HFFc6 (cell line): ENCODE measurements at places on chromosomes 2 and 18. TPM values are rescaled to one million over a fixed set of nuclear protein-coding genes. Genes with fewer than 3 reads are reported as not detected.

The NCL gene
- total RNA-seq: 491 to 611 TPM (median 503 TPM) in 3 replicates

The DSC2 gene
- total RNA-seq: not detected in 3 replicates

The C1QL2 gene
- not detected in 3 replicates for total RNA-seq

- H3K4me1 ChIP-seq: peaks cover 10% of the 10 kb centered on the region
- H3K36me3 ChIP-seq: no peaks in the 10 kb centered on the region
- no peak overlapping the region for H3K4me3 ChIP-seq
- peaks cover 20% of the 10 kb centered on the region for H3K27me3 ChIP-seq
- no peak overlapping the region for H3K27ac ChIP-seq
Measured at GRCh38 chr2:109690457-109690821, 76.3 kb downstream of the SOWAHC start.

DNA sequence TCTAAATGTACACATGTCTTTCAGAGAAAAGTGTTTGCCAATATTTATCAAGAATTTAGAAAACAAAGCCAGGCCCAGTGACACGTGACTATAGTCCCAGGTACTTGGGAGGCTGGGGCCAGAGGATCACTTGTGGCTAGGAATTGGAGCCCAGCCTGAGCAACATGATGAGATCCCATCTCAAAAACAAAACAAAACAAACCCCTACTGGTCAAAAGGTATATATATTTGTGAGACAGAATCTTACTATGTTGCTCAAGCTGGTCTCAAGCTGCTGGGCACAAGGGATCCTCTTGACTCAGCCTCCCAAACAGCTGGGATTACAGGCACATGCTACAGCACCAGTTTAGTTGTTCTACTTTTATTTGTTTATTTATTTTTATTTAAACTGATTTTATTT lies 79.2 kb downstream of the ZDBF2 start:
- H3K36me3 ChIP-seq: no peaks in the 10 kb centered on the region
- no peak for DNase-seq
- no peak overlapping the region for H3K27ac ChIP-seq

DNA sequence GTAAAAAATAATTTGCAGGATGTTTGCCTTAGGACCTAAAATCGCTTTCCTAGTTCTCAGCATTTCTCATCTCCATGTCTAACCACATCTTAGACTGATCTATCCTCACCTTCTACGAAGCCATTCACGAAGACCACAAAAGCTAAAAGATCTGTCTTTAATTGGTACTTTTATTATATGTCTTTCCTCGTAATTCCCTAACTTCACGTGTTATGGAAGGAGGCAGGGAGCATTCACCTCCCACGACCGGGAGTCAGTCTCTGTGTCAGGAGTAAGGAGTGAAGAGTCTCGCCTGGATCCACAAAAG lies 1.6 kb downstream of the DLGAP1 start:
- H3K4me3 ChIP-seq: no peak overlapping the region
- no peaks in the 10 kb centered on the region for H3K27me3 ChIP-seq
- H3K27ac ChIP-seq: no peak overlapping the region
- peaks cover 4% of the 10 kb centered on the region; the same call in 1 of the 2 replicates for H3K36me3 ChIP-seq
- no peak for DNase-seq

DNA sequence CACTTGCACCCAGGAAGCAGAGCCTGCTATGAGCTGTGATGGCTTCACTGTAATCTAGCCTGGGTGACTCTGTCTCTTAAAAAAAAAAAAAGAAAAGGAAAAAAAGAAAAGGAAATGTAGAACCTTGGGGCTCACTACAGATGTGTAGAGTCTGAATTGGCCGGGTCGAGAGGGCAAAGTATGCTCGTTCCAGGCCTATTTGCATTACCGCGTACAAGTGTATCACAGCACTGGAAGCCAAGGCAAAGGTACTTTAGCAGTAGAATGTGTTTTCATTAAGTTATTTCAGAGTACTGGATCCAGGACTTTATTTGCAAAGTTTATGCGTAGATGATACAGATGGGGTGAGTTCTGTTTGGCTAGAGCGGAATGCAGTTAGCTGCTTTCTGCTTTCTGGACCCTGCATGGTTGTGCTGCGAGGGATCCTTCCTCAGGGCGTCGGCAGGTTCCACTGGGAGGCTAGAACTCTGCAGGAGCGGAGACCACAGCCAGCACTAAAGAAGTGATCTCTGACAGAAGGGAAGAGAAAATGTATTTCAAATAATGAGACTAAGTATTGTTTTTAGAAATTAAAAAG lies 51.8 kb downstream of the LDLRAD4 start:
- H3K36me3 ChIP-seq: no peaks in the 10 kb centered on the region
- H3K4me3 ChIP-seq: no peak overlapping the region
- no peak for DNase-seq
- peaks cover 20% of the 10 kb centered on the region for H3K27me3 ChIP-seq

- no peak overlapping the region for H3K27ac ChIP-seq
- peaks cover 16% of the 10 kb centered on the region for H3K27me3 ChIP-seq
- no peak for DNase-seq
- H3K36me3 ChIP-seq: no peaks in the 10 kb centered on the region
Measured at GRCh38 chr2:177579486-177580036, 187.0 kb downstream of the AGPS start.

DNA sequence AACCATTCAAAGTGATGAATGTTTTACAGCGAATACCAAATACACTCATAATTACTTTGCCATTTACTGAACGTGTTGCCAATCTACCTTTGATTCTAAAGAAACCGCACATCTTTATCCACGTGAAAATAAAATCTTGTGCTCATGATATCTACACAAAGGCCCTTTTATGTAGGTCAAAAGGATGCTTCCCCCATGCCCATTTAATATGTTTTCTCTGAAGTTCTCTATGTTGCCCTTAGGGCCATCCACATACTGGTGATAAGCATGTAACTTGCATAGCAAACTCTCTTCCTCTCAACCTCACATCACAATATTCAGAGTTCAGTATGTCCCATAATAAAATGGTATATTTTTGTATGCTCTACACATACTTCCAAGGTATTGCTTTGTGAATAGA lies 380.0 kb upstream of the FIGN start:
- H3K4me3 ChIP-seq: no peak overlapping the region
- no peaks in the 10 kb centered on the region for H3K4me1 ChIP-seq
- H3K27me3 ChIP-seq: no peaks in the 10 kb centered on the region
- DNase-seq: no peak

GRCh38 chr2:31081492-31081891 lies 56.7 kb downstream of the GALNT14 start:
- no peaks in the 10 kb centered on the region for H3K4me1 ChIP-seq
- H3K36me3 ChIP-seq: no peaks in the 10 kb centered on the region
- no peak for DNase-seq
- H3K4me3 ChIP-seq: no peak overlapping the region
- peaks cover 3% of the 10 kb centered on the region; the same call in 1 of the 2 replicates for H3K27me3 ChIP-seq

DNA sequence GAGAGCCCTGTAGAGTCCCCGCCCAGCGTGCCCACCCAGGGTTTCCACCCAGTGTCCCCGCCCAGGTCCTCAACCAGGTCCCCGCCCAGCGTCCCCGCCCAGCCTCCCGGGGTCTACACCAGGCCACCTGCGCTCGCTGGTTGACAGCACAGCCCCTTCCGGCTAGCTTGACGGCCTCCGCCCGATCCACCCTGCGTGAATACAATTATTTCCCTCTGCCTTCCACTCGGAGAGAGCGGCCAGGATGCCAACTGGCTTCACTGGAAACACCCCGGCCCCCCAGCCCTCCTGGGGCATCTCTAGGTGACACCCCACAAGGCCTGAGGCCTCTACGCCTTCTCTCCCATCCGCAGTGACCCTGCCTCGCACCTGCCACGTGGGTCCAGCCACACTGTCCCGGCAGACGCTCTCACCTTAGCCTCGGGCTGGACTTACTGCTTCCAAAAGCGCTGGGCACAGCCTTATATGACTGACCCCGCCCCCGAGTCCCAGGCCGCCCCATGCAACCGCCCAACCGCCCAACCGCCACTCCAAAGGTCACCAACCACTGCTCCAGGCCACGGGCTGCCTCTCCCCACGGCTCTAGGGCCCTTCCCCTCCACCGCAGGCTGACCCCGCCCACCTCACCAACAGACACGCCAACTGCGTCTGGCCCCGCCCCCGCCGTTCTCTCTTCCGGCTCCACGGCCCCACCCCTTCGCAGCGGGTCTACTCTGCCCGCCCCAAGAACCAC lies 188.1 kb downstream of the LAMA1 start:
- DNase-seq: no peak
- H3K27ac ChIP-seq: no peak overlapping the region
- no peak overlapping the region for H3K4me3 ChIP-seq
- peaks cover 2% of the 10 kb centered on the region; the same call in 1 of the 2 replicates for H3K27me3 ChIP-seq
- H3K36me3 ChIP-seq: no peaks in the 10 kb centered on the region

DNA sequence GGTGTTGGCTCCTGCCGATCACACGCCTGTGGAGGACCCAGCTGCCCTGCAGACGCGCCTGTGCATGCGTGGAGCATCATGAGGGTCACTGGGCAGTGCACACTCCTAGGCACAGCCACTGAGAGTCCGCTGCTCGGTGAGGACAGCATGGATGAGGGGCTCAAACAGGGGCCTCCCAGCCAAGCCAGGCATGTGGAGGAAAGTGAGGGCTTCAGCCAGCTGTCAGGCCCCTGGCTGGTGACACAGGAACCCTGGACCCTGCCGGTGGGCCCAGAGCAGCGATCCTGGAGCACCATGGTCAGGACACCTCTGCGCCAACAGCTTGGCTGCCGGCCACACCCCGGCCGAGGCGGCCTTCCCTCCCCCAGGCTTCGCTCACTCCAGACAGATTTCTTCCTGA lies 171.2 kb downstream of the RTP5 start:
- no peak for DNase-seq
- no peak overlapping the region for H3K27ac ChIP-seq
- peaks cover 6% of the 10 kb centered on the region for H3K36me3 ChIP-seq

DNA sequence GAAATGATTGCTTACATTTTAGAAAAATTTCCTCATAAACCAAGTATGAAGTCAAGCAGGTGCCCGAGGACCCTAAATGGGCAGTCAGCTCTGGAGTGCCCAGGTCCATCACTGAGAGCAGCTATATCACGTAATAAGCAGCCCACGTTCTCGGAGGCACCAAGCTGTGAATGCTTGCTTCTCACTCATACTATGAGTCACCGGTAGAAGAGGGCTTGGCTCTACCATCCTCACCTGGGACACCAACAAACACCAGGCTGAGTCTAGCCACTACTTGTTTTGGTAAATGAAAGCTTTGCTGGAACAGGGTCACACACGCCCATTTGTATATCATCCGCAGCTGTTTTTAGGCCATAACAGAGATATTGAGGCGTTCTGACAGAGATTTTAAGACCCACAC lies 207.5 kb downstream of the SEPTIN10 start:
- H3K4me1 ChIP-seq: peaks cover 16% of the 10 kb centered on the region
- H3K36me3 ChIP-seq: no peaks in the 10 kb centered on the region
- H3K27me3 ChIP-seq: peaks cover 12% of the 10 kb centered on the region
